Caco-2 (cell line): ENCODE measurements at places on chromosomes 5 and 9. TPM values are rescaled to one million over a fixed set of nuclear protein-coding genes. Genes with fewer than 3 reads are reported as not detected.

Gene ARHGEF37
- 0.70 and 0.86 TPM in 2 replicates for total RNA-seq

Gene SPATA31A3
- not detected in 2 replicates for total RNA-seq

Gene RNF224
- 0.27 TPM in 1 of 2 replicates, not detected in the other for total RNA-seq

Gene SOX30
- 2.9 and 3.1 TPM in 2 replicates for total RNA-seq

Gene PCDHA9
- not detected in 2 replicates for total RNA-seq

Gene PAX5
- 0.16 TPM in 1 of 2 replicates, not detected in the other for total RNA-seq

Gene SOWAHA
- total RNA-seq: 3.7 and 4.1 TPM in 2 replicates

Gene TEX48
- total RNA-seq: not detected in 2 replicates

DNA sequence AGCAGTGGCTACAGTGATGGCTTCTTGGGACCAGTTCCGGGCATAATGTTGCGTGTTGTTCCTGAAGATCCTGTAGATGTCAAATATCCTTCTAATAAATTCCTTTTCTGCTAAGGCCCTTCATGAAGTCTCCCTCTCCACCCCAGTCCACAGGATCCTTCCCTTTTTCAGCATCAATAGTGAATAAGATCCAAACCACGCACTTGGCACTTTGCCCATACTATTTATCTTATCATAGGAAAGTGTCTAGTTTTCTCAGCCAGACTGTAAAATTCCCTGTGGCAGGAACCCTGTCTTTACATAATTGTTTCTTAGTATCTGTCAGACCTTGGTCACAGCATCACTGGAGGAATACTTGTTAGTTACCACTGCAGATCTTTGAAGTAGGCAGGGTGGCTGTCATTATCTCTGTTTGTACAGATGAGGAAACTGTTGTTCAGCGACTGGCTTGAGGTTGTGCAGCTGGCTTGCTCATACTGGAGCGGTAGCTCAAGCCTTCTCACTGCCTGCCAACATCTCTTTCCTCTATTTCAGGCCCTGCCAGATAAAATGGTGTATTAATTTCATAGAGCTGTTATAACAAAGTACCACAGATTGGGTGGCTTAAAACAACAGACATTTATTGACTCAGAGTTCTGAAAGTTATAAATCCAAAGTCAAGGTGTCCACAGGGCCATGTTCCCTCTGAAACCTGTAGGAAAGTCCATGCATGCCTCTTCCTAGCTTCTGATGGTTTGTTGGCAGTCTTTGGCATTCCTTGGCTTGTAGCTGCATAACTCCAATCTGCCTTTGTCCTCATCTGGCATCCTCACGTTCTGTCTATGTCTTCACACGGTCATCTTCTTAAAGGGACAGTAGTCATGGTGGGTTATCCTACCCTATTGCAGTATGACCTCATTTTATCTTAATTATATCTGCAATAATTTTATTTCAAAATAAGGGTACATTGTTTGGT, 33.5 kb upstream of the APC start:
- DNase-seq: no peak
- H3K4me1 ChIP-seq: peaks cover 18% of the 10 kb centered on the region
- no peak overlapping the region for H3K4me3 ChIP-seq
- no peaks in the 10 kb centered on the region for H3K36me3 ChIP-seq
- H3K27me3 ChIP-seq: no peaks in the 10 kb centered on the region

DNA sequence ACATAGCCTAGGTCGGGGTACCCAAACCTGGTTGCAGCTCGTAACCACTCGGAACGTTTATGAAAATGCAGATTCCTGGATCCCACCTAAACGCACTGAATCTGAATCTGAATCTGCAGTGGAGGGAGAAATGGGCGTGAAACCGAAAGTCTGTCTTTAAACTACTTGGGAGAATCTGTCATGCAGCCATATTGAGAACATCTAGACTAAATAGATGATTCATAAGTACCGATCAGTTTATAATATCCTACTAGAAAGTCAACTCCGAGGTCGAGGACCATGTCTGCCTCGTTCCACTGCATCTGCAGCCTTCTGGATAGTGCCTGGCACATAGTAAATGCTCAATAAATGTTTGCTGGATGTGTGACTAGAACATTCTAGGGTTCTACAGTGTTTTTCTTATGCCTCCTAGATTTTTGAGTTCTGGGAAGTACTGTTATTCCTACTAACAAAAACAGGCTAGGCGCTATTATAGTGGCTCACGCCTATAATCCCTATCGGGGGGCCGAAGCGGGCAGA, 632 bp downstream of the COQ4 start:
- H3K27me3 ChIP-seq: no peaks in the 10 kb centered on the region
- H3K27ac ChIP-seq: peak overlapping the region; percentile 96
- peaks cover 8% of the 10 kb centered on the region for H3K4me1 ChIP-seq
- no peak for DNase-seq
- no peaks in the 10 kb centered on the region for H3K36me3 ChIP-seq

- H3K27me3 ChIP-seq: no peaks in the 10 kb centered on the region
- no peak for DNase-seq
- no peaks in the 10 kb centered on the region for H3K4me1 ChIP-seq
- no peak overlapping the region for H3K4me3 ChIP-seq
- no peak overlapping the region for H3K27ac ChIP-seq
- H3K36me3 ChIP-seq: no peaks in the 10 kb centered on the region
These were observed 100.7 kb downstream of the LMNB1 start for GRCh38 chr5:126877602-126878001.

DNA sequence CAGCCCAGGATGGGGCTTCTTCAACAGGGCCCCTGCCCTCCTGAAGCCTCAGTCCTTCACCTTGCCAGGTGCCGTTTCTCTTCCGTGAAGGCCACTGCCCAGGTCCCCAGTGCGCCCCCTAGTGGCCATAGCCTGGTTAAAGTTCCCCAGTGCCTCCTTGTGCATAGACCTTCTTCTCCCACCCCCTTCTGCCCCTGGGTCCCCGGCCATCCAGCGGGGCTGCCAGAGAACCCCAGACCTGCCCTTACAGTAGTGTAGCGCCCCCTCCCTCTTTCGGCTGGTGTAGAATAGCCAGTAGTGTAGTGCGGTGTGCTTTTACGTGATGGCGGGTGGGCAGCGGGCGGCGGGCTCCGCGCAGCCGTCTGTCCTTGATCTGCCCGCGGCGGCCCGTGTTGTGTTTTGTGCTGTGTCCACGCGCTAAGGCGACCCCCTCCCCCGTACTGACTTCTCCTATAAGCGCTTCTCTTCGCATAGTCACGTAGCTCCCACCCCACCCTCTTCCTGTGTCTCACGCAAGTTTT, 23.6 kb downstream of the PCDHGC5 start:
- no peak overlapping the region for H3K4me3 ChIP-seq
- H3K27me3 ChIP-seq: no peaks in the 10 kb centered on the region
- peak; percentile 64 for DNase-seq
- no peaks in the 10 kb centered on the region; the same call in 1 of the 2 replicates for H3K36me3 ChIP-seq
- H3K27ac ChIP-seq: peak overlapping the region; percentile 58

GRCh38 chr5:38600329-38601045, 44.0 kb upstream of the LIFR start:
- H3K4me1 ChIP-seq: peaks cover 75% of the 10 kb centered on the region
- peak overlapping the region; percentile 93 for H3K27ac ChIP-seq
- no peak for DNase-seq
- no peaks in the 10 kb centered on the region for H3K27me3 ChIP-seq
- H3K36me3 ChIP-seq: no peaks in the 10 kb centered on the region

DNA sequence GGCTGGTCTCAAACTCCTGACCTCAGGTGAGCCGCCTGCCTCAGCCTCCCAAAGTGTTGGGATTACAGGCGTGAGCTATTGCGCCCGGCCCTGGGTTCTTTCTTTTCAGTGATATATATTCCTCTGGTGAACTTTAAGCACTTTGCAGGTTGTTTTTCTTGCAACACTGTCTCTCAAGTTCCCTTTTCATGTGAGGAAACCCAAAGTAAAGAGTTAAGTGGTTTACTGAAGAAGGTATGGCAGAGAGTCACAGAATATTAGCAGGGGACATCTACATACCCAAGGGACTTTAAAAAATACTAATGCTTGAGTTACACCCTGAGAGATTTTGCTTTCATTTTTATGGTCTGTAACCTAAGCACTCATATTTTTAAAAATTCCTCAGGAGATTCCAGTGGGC, 6.7 kb upstream of the GAPT start:
- H3K27me3 ChIP-seq: no peaks in the 10 kb centered on the region
- no peak for DNase-seq
- no peak overlapping the region for H3K27ac ChIP-seq
- H3K36me3 ChIP-seq: no peaks in the 10 kb centered on the region

- H3K4me3 ChIP-seq: no peak overlapping the region
- H3K36me3 ChIP-seq: no peaks in the 10 kb centered on the region
- H3K27ac ChIP-seq: no peak overlapping the region
- peaks cover 10% of the 10 kb centered on the region for H3K4me1 ChIP-seq
- H3K27me3 ChIP-seq: no peaks in the 10 kb centered on the region
These were observed 9.9 kb upstream of the RNF130 start for GRCh38 chr5:180081481-180081880.

DNA sequence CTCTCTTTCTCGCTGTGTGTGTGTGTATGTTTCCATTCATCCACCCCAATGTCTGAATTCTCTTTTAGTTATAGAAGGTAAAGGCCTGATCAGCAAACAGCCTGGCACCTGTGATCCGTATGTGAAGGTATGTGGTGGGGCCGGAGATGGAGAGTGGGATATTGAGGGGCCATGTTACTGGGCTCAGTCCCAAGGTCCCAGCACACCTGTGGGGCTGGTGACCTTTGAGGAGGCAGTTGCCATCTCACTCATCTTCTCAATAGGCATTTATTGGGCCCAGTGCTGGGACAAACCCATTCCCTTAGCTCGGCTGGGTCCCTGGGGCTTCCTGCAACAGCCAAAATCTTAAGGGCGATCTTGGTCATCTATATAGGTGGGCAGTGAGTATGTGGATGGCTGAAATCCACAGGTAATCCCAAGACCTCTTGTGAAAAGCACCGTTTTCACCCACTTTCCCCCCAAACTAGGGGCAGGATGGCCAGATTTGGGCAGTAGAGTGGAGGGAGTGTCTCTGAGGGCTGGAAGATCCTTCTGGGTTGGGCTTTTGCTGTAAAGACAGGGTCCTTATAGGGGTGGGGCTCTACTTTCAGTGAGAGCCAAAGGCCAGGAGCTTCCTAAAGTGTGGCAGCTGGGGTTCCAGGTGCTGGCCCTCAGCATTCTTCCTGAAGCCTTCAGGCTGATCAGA, 19.6 kb downstream of the RGS3 start:
- H3K4me1 ChIP-seq: no peaks in the 10 kb centered on the region
- DNase-seq: no peak
- no peaks in the 10 kb centered on the region for H3K27me3 ChIP-seq
- H3K36me3 ChIP-seq: peaks cover 3% of the 10 kb centered on the region

DNA sequence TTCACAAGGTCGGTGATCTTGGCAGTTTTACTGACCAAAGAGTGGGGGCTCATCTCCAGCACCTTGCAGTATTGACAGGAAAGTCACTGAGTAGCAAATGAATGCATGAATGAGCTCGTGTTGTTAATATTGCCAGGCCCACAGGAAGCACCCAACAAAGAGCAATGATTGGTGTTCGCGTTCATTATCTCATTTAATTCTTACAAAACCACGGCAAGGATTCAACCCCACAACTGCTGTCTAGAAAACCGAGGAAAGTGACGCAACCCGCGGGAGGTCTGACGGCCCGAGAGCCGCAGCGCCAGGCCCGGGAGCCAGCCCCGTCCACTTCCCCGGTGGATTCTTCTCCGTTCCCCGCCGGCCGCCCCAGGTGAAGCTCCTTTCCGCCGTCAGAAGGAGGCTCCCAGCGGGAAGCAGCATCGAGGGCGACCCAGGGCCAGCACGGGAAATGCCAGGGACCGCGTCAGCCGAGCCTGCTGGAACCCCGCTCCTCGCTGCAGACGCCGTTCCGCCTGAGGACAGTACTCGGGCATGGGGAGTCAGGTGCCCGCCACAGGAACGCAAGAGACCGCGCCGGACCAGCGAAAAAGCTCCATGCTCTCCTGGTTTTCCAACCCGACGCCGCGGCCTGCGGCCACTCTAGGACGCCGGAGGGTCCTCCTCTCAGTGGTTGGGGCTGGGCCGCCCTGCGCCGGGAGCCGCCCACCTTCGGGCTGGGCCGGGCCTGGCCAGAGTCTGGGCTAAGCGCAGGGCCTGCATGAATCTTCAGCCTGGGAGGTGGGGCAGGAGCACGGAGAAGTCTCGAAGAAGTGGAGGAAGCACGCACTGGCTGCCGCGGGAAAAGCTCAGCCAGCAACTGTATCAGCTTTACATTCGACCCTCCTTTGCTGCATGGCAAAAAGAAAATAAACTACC, 19.8 kb upstream of the FER start:
- DNase-seq: peak; percentile 93
- peak overlapping the region; percentile 95 for H3K27ac ChIP-seq
- no peaks in the 10 kb centered on the region for H3K27me3 ChIP-seq
- no peaks in the 10 kb centered on the region for H3K36me3 ChIP-seq
- peaks cover 11% of the 10 kb centered on the region for H3K4me1 ChIP-seq

GRCh38 chr5:158714049-158714643, 385.6 kb downstream of the EBF1 start:
- no peak overlapping the region for H3K4me3 ChIP-seq
- H3K27ac ChIP-seq: no peak overlapping the region
- H3K27me3 ChIP-seq: no peaks in the 10 kb centered on the region
- H3K36me3 ChIP-seq: no peaks in the 10 kb centered on the region

- no peaks in the 10 kb centered on the region for H3K36me3 ChIP-seq
- peaks cover 9% of the 10 kb centered on the region; the same call in 1 of the 2 replicates for H3K4me1 ChIP-seq
- no peak overlapping the region for H3K4me3 ChIP-seq
- H3K27me3 ChIP-seq: no peaks in the 10 kb centered on the region
These were observed 84.2 kb downstream of the AK8 start for GRCh38 chr9:132793606-132794580.
